ENCODE measurements at places on chromosomes 12 and 14.

DNA sequence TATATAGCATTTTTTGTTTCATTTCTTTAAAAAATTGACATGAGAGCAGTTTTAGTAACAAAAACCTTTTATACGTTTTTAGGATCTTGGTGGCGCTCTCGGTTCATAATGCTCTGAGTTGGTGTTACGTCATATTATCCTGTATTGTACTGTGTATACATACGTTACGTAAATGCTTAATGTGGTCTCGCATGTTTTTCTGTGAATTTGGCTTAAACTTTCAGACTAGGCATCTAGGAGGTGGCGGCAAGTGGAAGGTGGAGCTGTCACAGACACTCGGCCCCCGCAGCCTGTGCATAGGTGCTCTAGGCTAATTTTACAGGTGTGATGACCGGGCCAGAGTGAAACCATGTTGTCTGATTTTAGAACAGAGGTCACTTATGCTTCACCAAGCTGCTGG lies 60.0 kb downstream of the PPP2R5C start:
- peak; percentile 73 for DNase-seq

GRCh38 chr14:104513641-104514046 lies 65.9 kb upstream of the C14orf180 start:
- DNase-seq: no peak

- DNase-seq: peak; percentile 76
Observed at GRCh38 chr14:75230140-75230792, 48.4 kb upstream of the FOS start.

DNA sequence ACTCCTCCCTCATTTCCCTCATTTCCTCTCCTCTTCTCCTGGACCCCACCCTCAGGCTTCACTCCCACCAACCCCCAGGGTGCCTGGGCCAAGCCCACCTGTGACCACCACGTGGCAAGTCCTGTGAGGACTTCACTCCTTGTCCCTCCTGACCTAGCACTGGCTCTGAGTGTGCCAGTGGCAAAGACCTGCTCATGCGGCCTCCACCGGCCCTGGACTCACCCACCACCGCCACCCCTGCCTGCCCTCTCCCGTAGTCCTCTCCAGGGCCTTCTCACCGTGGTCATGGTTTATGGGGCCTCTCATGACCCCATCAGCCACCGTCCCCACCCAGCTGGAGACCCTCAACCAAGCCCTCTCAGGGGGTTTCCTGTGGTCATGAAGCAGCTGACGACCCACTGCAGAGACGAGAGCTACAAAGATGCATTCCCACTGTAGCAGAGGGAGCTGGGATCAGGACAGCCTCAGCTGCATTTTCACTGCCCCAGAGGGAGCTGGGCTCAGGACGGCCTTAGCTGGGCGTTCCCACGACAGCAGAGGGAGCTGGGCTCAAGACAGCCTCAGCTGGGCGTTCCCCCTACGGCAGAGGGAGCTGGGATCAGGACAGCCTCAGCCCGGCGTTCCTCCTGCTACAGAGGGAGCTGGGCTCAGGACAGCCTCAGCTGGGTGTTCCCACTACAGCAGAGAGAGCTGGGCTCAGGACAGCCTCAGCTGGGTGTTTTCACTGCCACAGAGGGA lies 3.2 kb upstream of the C14orf180 start:
- DNase-seq: no peak

GRCh38 chr14:61813096-61813606 lies 50.9 kb downstream of the SNAPC1 start:
- DNase-seq: no peak

- DNase-seq: no peak
Observed at GRCh38 chr14:69339426-69339825, 58.7 kb downstream of the ERH start.

DNA sequence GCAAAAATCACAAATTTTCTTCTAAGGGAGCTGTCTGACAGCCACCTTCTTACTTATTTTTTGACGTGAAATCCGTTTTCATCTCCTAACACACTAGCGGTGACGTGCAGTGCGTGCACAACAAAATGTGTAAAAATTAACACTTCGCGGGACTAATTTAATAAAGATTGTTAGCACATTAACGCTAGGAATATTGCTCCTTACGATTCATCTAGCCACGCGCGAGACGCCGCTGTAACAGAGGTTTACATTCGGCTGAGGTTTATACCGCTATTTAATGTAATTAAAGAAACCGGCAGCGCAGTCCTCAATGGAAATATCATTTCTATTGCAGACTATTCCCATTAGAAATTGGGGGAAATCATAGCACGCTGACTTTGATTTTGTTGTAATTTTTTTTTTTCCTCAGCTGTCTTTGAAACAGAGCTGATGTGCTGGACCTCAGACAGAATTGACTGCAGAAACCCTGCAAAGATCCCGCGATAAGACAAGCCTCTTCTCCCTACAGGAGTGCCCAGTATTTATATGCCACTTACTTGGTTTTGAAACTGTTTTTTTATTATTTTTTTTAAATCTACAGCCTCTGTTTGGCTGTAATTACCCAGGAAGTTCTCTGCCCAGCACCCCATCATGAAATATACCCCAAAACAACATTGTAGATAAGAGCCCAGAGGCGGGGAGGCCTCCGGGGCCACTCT lies 31.2 kb downstream of the BCL11B start:
- DNase-seq: no peak

- peak; percentile 53 for DNase-seq
Observed at GRCh38 chr14:23605931-23606585, 27.5 kb upstream of the JPH4 start.

- no peak for DNase-seq
Observed at GRCh38 chr14:28001002-28001401, 765.6 kb upstream of the FOXG1 start.

- no peak for DNase-seq
Observed at GRCh38 chr14:105100910-105101309, 35.7 kb upstream of the GPR132 start.

DNA sequence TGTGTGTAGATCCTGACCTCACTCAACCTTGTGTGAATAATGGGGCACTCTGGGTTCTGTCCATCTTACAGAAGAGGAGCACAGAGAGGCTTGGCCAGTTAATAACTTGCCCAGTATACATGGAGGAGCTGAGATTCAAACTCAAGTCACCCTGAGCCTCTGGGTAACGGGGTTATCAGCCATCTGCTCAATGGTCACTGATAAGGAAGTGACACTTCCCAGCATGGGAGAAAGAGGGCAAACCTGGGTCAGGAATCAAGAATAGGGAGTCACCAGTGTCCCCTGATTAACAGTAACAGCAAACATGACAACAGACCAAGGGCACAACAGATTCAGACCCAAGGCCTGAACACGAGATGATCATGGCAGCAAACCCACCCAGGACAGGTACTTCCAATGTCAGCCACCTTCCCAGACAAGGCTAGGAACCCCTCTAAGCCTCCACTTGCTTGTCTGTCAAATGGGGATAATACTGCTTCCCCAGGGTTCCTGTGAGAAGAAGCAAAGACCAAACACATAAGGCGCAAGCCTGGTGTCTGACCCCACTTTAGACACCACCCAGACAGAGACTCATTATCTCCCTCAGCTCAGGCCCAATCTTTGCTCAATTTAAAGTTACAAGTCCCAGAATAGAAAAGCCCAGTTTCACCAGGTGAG lies 3.6 kb downstream of the CCDC85C start:
- no peak for DNase-seq

Measured in activated CD4-positive, alpha-beta memory T cell treated with anti-CD3 and anti-CD28 coated beads for 36 hours (primary cell).